Left ventricle myocardium inferior (tissue), 1 donor: ENCODE measurements at places on chromosomes 6 and 20.

DNA sequence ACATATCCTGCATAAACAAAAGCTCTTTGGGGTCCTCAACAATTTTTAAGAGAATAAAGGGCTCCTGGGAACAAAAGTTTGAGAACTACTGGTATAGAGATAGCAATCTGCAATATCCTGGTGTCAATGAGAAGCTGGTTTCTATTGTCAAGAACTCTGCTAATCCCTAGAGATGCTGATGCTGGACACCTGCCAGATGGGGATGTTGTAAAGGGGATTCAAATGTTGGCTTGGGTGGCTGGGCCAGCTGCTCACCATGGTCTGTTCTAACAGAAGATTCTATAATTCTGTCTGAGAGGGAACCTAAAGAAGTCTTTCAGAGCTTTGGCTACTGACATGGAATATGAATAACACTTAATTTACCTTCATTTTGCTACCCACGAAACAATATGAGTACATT lies 137.8 kb downstream of the BTBD9 start:
- DNase-seq: no peak

DNA sequence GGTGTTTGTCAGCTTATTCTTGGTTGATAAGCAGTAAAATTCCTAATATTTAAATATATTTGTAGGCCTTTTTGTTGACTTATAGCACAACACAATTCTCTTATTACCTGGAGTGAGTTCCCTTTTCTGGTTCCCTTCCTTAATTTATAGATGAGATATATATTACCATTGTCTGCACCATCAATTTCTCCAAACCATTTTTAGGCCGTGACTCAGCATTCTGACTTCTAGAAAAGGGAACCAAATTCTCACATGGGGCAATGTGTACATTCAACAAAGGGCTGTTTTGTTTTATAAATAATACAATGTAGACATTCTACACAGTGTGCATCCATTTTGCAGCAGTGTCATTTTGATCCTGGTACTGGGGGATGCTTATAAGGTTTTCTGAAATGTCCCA lies 52.8 kb downstream of the NCOA7 start:
- DNase-seq: no peak

GRCh38 chr6:170094686-170095272 lies 196.1 kb downstream of the DLL1 start:
- no peak for DNase-seq

DNA sequence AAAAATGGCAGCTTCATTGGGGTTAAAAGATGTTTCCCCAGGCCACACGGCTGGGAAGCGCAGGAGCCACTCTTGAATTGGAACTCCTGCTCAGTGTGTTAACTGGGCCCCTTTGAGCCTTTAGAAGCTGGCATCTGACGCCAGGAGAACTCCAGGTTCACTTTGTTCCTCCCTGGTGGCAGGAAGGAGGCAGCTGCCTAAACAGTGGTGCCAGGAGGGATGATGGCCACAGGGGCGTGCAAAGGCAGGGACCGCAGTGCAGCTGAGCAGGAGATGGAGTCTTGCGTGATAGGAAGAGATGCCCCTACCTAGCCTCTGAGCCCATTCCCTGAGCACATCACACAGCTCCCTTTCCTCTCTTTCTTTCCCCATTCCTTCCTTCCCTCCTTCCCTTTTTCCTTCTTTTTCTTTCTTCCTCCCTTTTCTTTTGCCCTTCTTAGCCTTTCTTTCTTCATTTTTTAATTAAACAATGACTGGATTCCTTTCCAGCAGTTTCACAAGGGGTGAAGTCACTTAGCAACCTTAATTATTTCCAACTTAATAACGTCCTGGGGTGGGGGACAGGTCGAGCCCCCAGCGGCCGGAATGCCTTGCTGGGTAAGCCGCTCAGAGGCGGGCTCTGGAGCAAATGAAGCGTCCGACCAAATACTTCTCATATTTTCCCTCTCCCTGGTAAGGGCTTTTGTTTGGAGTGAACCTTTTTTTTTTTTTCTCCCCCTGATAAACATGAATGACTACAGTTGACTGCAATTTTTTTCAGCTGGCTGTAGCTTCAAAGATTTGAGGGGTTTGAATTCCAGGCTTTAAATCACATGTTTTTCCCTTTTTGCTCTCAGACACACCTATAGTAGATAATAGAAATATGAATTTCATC lies 20.8 kb upstream of the BMP7 start:
- DNase-seq: no peak

- DNase-seq: no peak
These were observed 58.0 kb upstream of the OLIG3 start for GRCh38 chr6:137552146-137552545.

GRCh38 chr6:43436577-43437282 lies 9.4 kb downstream of the ABCC10 start:
- no peak for DNase-seq

DNA sequence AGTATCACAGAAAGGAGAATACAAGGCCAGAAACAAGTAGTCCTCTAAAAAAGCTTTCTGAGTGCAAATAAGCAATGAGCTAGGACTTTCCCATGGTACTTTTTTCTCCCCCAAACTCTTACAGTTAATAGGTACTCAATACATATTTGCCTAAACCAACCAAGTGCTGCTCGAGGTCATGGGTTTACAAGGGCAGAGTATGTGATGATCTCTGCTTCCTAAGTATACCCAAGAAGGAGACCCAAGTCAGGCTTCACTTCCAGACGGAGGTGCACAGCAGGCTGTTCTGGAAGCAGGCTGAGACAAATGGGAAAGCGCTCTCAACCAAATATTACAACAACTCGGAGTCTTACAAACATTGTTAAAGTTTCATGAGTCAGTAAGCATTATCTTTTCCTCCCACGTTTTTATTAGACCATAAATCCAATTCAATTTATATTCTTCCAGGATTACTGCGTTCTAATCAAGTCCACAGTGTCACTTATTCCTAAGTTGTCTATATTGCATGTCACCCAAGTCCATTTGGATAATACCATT lies 8.1 kb downstream of the FYN start:
- DNase-seq: no peak

DNA sequence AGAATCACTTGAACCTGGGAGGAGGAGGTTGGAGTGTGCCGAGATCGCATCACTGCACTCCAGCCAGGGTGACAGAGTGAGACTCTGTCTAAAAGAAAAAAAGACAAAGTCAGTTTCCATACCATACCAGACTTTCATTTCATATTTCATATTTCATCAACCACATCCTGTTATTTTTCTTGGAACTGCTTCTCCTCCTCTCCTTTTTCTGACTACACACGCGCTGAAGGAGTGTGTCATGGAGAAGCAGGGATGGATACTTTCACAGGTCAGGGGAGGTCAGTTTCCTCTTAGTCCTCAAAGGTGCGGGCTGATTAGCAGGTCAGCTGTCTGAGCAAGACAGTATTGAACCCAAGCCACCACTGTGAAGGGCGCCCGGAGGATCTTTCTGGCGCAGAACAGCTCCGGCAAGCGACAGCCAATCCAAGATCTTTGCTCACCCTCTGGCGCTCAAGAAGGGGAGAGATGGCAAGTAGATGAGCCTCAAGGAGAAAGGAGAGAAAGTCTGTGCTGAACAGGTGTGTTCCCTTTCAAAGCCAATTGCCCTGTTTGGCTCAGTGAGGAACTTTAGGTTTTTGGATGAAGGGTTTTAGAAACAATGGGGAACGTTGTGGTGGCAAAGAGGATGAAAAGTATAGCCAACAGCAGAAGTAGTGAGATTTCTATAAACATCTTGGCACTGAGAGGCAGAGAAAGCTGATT lies 18.9 kb upstream of the SYNJ2 start:
- DNase-seq: no peak

DNA sequence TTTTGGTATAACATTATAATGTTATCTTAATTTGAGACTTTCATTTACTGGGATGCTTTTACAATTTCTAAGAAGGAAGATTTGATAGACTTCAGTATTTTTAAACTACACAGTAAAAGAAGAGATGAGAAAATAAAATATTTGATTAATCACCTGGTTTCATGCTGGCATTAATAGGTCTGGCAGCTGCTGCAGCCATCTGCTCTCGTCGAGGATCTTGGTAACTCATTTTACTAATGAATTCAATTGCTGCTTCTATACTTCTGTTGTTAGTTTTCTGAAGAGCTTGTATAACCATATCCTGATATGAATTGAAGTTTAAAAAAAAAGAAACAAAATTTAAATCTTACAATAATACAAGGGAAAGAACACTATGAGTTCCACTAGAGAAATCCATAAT lies 23.0 kb downstream of the LATS1 start:
- no peak for DNase-seq

DNA sequence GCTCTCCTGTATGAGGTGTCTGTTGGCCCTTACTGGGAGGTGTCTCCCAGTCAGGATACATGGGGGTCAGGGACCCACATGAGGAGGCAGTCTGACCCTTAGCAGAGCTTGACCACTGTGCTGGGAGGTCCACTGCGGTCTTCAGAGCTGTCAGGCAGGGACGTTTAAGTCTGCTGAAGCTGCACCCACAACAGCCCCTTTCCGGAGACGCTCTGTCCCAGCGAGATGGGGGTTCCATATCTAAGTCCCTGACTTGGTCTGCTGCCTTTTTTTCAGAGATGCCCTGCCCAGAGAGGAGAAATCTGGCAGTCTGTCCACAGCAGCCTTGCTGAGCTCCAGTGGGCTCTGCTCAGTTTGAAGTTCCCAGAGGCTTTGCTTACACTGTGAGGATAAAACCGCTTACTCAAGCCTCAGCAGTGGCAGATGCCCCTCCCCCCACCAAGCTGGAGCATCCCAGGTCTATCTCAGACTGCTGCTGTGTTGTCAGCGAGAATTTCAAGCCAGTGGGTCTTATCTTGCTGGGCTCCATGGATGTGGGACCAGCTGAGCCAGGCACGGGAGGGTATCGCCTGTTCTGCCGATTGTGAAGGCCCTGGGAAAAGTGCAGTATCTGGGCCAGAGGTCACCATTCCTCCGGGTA lies 36.3 kb upstream of the IBTK start:
- DNase-seq: no peak

GRCh38 chr6:33694401-33694931 lies 17.0 kb downstream of the UQCC2 start:
- DNase-seq: no peak

DNA sequence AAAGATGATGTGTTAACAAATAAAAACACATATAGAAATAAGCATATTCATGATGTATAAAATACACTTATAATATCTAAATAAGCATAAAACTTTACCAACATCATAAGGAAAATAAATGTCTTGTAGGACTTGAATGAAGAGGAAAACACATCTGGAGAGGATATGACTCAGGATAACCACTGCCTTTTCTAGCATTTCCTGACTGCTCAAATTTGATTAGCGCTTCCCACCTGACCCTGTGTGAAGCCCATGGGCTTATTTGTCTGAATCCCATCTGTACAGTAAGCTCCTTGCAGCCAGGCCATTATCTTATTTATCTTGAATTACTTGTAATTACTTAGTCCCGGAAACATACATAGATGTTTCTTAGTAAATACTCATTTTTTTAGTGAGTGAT lies 608.6 kb downstream of the COL12A1 start:
- DNase-seq: no peak

- no peak for DNase-seq
These were observed 87.9 kb upstream of the PRND start for GRCh38 chr20:4633780-4634179.

- no peak for DNase-seq
These were observed 49.4 kb downstream of the IYD start for GRCh38 chr6:150417899-150418826.

DNA sequence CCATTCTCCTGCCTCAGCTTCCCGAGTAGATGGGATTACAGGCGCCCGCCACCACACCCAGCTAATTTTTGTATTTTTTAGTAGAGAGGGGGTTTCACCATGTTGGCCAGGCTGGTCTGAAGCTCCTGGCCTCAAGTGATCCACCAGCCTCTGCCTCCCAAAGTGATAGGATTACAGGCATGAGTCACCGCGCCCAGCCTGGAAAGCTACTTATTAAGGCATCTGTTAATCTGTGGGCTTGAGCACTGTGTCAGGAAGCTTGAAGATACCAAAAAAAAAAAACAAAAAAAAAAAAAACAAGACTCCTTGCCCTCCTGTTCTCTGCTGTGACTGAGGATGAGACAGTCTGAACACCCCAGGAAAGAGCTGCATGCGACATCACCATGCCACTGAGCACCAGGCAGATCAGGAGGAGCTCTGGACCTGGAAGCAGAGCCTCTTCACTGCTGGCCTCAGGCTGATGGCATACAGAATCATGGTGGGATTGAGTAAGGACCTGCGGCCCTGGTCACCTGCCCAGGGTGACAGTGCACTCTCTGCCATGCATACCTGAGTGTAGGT lies 166.5 kb upstream of the SNX9 start:
- DNase-seq: no peak

- peak; percentile 71 for DNase-seq
These were observed at the start of gene MICB for GRCh38 chr6:31497531-31498476. Gene MICB, plus strand, starts transcription at chr6:31498145. Its CDS starts 49 bp downstream, at chr6:31498194.

GRCh38 chr6:85137865-85138264 lies 312.0 kb upstream of the NT5E start:
- no peak for DNase-seq

- DNase-seq: no peak
These were observed 21.2 kb upstream of the ASF1A start for GRCh38 chr6:118872726-118873125.

DNA sequence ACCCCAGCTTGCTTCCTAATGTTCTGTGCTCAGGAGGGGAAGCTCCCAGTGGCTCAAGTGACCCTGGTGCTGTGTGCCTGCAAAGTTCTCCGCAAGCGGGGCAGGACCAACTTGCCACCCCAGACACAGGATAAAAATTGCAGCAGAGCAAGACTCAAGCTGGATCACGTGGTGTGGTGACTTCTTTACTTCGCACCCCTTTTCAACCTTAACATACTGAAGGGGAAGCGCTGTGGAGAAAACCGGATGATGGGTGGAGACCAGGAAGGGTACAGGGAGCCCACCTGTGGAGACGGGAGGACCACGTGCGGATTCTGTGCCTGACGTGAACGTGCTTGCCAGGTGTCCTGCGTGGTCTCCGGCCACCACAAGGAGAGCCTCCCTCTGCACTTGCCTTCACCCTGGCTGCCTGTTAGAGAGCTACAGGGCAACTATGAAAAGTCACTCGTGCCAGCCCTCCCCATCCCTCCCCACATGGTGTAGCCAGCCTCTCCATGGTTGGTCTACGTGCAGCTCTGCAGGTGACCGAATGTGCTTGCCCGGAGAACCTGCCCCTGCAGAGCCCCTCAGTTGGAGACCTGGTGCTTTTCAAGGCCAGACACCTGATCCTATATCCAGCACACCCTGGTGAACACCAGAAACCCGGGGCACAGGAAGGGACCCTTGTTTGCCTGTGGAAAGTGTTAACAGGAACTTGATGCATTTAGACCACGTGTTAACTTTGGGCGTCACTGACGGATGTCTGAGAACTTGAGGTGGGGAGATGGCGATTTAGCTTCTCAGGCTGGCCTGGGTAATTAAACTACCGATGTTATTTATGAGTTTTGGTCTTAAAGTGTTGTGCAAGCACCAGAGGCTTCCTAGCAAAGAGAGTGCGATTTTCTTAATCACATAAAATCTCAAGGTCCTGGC lies 23.9 kb upstream of the DACT2 start:
- no peak for DNase-seq

- no peak for DNase-seq
These were observed 40.3 kb downstream of the ERMARD start for GRCh38 chr6:169791721-169792131.

- DNase-seq: no peak
These were observed 480.5 kb upstream of the ID4 start for GRCh38 chr6:19356692-19357091.

GRCh38 chr6:121619013-121619412 lies 183.6 kb downstream of the GJA1 start:
- DNase-seq: no peak
